ENCODE measurements at places on chromosomes 2 and 18. TPM values are rescaled to one million over a fixed set of nuclear protein-coding genes. Genes with fewer than 3 reads are reported as not detected.

Gene ARHGAP28
- 26.1 TPM for total RNA-seq

Gene RMC1
- 9.7 TPM for total RNA-seq

Gene DNAJC10
- total RNA-seq = 77.4 TPM

Gene LRP2
- 0.13 TPM for total RNA-seq

Gene SMAD4
- 102 TPM for total RNA-seq

Gene TNFAIP6
- 15.4 TPM for total RNA-seq

Gene FAM110C
- 0.71 TPM for total RNA-seq

Gene IL1RL1
- total RNA-seq = 0.31 TPM

Gene BIRC6
- 73.9 TPM for total RNA-seq

Gene DYNAP
- not detected for total RNA-seq

Gene IHH
- total RNA-seq = 0.04 TPM

Gene LOXHD1
- 1.3 TPM for total RNA-seq

Gene ESCO1
- 28.5 TPM for total RNA-seq

Gene MRPL53
- total RNA-seq = 81.1 TPM

Gene CHRND
- 83.7 TPM for total RNA-seq

Gene OSBPL6
- total RNA-seq = 3.3 TPM

Gene RTKN
- 46.1 TPM for total RNA-seq

Gene ADCYAP1
- 0.13 TPM for total RNA-seq

Gene NOSTRIN
- 9.2 TPM for total RNA-seq

Gene PLGLB2
- total RNA-seq = 0.80 TPM

Gene PXDN
- 95.4 TPM for total RNA-seq

Gene TUBA4B
- 0.04 TPM for total RNA-seq

Gene IL1RN
- total RNA-seq = 0.22 TPM

Gene TMEM247
- total RNA-seq = not detected

Gene GALM
- total RNA-seq = 12.7 TPM

Gene VWA3B
- 0.13 TPM for total RNA-seq

Gene FNDC4
- total RNA-seq = 11.0 TPM

Gene CAPG
- total RNA-seq = 44.6 TPM

Gene ZNF396
- total RNA-seq = 1.3 TPM

Gene HSBP1L1
- 3.7 TPM for total RNA-seq

Gene BZW1
- total RNA-seq = 139 TPM

Gene CHCHD5
- 20.1 TPM for total RNA-seq

Gene CCDC148
- total RNA-seq = 1.2 TPM

Gene FAM228A
- total RNA-seq = 0.22 TPM

Gene DOK6
- 4.9 TPM for total RNA-seq

Gene GNLY
- 0.31 TPM for total RNA-seq

Gene CFAP65
- not detected for total RNA-seq

Gene LHCGR
- 0.44 TPM for total RNA-seq

Gene ADRA2B
- total RNA-seq = 2.3 TPM

Gene IWS1
- total RNA-seq = 43.0 TPM
